ENCODE measurements at places on chromosomes 16 and 17.

GRCh38 chr16:51388516-51388951 lies 237.5 kb upstream of the SALL1 start:
- no peak for DNase-seq

- no peak for DNase-seq
Observed at GRCh38 chr16:19014461-19014860, 30.7 kb downstream of the TMC7 start.

GRCh38 chr16:58094026-58094425 lies 35.2 kb downstream of the CFAP20 start:
- DNase-seq: no peak

- DNase-seq: no peak
Observed at GRCh38 chr16:12268606-12269005, 292.1 kb downstream of the SNX29 start.

GRCh38 chr17:57559226-57559625 lies 185.9 kb downstream of the CCDC182 start:
- DNase-seq: no peak

DNA sequence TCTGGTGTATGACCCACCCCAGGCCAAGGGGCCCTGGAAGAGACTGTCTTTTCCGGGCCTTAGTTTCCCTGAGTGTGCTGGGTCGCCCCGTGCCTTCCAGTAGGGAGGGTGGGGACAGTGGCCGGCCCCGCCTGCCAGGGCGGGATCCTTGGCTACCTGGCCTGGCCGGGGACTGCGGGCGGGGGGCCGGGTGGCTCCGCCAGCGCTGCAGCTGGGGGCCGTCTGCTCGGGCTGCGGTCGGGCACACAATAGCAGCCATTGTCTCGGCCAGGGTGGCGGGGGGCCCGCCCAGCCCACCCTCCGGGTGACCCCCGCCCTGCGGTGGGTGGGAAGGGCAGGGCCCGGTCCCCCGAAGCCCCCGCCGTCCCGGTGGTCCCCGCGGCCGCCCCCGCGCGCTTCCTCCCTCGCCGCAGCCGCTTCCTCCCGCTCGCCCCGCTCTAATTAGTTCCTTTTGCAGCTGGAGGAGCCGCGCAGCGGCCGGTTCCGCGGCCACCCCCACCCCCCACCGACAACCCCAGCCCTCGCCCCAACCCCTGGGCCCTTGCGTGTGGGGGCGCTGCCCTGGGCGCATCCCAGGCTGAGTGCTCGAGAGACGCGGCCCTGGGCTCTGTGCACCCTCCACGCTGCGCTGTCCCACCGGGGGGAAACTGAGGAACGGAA lies 11.6 kb downstream of the GLIS2 start:
- DNase-seq: no peak

GRCh38 chr17:56740481-56740880 lies 93.2 kb downstream of the C17orf67 start:
- no peak for DNase-seq

DNA sequence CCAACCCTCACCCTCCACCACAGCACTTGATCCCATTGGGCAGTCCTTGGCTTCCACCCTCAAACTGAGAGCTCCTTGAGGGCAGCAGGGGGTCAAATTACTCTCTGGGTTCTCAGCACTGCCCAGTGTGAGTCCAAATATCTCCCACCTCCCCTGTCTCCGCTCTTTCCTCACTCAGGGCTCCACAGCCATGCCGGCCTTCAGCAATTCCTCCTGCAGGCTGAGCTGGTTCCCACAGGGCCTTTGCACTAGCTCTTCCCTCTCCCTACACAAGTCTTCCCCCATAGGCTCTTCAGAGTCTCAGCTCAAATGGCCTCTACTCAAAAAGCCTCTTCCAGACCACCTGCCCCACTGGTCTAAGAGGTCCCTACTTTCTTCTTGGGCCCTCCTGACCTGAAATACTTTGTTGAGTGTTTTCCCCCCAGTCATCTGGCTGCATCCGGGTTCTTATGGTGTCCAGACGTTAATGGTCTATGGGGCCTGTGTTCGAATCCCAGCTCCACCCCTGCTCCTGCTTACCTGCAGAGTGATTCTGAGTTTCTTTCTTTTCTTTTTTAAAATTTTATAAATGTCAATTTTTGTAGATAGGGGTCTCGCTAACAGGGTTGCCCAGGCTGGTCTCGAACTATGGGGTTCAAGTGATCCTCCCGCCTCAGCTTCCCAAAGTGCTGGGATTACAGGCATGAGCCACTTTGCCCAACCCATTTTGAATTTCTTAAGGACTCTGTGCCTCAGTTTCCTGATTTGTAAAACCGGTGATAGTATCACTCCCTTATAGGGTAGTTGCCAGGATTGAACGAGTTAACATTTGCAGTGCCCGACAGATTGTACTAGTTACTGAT lies 973 bp upstream of the IL4R start:
- no peak for DNase-seq

GRCh38 chr16:67207249-67208091 lies 8.5 kb downstream of the ELMO3 start:
- no peak for DNase-seq

- peak; percentile 17 for DNase-seq
Observed at GRCh38 chr16:17784073-17784472, 313.3 kb upstream of the XYLT1 start.

- DNase-seq: no peak
Observed at GRCh38 chr16:75267631-75268264, 16.3 kb upstream of the BCAR1 start.

DNA sequence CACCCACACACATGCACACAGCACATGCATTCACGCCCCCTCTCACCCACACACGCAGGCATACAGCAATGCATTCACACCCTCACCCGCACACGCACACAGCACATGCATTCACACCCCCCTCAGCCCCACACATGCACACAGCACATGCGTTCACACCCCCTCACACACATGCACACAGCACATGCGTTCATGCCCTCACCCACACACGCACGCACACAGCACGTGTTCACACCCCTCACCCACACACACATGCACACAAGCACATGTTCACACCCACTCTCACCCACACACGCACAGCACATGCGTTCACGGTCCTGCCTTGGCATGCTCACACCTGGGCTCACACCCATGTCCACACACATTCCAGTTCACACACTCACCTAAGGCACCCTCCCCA lies 64.2 kb downstream of the ENGASE start:
- no peak for DNase-seq

DNA sequence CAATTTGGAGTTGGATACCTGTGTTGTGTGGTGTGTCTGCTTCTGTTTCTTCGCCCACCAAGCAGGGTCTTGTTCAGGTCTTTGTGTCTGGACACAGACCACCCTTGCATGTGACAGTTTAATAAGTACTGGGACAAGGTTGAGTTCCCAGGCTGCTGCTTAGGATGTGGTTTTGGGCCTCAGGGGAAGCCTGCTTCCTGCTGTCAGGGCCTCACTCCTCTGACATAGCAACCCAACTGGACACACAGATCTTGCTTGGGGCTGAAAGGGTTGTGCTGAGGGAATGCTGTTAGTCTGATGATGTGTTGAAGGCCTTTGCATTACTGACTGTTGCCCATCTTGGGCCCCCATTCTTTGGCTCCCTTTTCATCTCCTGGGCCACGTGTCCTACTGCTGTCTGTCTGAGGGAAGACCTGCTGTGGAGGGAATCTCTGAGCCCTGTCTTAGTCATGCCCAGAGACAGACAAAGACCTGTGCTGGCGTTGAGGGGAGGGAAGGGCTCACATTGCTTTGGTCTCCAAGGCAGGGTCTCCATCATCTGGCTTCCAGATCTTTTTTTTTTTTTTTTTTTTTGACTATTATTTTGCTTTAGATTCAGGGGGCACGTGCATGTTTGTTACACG lies 4.7 kb upstream of the TGFB1I1 start:
- DNase-seq: no peak

DNA sequence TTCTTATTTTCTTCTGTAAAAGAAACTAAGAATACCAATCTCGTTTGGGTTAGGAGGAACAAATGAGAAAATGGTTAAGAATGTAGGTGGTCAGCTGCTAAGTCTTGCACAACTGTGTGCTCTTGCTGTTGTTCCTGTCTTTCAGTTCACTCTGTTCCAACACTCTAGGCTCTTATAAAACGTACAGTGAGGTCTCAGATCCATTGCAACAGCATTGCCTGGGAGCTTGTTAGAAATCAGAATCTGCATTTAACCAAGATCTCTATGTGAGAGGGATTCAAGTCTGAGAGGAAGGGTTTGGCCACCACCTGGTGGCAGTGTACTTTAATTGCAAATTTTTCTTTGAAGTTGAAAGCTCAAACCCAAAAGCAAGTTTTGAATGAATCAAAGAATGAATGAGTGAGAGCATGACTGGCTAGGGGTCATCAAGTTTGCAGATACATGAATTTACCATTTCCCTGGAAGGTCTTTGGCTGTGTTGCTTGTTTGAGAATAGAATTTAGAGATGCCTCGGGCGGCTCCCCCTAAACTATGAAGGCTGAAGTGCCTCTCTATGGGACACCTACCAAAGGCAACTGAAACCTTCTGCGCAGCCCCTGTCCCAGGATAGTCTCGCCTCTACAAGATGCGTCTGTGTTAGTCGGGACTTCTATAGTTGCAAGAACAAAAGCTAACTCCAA lies 2.5 kb downstream of the ALOX15B start:
- DNase-seq: peak; percentile 68

DNA sequence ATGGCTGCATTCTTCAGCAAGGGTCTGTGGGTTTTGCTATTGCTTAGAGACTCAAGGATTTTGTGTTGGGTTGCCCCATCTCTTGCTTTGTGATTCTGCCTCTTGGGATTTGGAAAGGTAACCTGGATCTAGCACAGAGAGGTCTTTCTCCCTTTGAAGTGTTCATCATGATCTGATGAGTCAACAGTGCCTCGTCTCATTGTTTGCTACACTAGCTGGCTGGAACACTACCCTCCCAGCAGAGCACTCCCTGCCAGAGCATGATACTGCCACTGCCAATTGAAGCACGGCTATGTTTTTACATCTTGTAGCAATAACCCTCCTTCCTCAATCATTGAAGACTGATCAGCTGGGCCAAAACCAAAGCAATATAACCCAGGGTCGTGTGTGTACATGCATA lies 361.0 kb downstream of the CDH13 start:
- DNase-seq: no peak

DNA sequence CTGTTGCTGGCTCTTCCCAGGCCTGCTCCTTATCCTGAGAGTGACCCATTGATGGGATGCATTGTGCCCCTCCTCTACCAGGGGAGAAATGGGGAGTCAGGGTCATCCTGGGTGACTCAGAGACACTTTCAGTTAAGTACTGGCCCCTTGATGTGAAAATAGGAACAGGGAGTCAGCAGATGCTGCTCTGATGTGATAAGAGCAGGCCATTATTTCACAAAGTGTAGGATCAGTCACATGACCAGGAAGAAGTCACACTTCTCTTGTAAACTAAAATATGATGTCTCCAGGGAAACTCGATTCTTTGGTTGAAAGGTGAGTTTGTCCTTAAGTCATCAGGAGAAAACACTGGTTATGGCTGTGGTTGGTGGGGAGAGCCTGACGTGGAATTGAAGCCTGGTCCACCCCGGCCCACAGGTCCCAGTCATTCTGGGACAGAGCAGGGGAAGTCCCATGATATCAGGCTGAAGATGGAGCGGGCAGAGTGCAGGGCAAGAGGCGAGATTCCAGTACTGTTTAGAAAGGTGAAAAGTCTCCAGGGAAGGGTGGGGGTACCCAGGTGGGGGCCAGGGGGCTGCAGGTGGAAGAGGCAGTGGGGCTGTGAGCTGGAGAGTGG lies 88.6 kb upstream of the NLRP1 start:
- no peak for DNase-seq

GRCh38 chr16:69917739-69918138 lies 33.4 kb upstream of the CLEC18A start:
- DNase-seq: no peak

GRCh38 chr17:40312131-40312731 lies 3.3 kb downstream of the RARA start:
- DNase-seq: no peak

GRCh38 chr16:1135459-1135825 lies 17.5 kb upstream of the CACNA1H start:
- no peak for DNase-seq

DNA sequence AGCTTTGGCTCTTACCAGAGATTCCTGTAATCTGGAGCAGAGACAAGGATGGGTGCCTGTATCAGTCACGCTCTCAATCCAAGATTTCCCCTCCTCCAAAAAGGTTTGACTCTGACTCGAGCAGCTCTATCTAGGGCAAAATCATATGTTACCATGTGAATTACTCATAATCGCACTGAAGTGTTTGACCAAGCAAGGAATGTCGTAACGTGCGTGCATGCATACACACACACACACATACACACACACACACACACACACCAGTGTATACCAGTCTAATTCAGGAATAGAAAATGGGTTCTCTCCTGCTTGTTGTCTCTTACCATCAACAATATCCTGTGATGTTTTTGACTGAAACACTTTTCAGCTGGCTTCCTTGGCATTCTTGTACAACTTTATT lies 835.1 kb downstream of the KCNJ2 start:
- DNase-seq: no peak

DNA sequence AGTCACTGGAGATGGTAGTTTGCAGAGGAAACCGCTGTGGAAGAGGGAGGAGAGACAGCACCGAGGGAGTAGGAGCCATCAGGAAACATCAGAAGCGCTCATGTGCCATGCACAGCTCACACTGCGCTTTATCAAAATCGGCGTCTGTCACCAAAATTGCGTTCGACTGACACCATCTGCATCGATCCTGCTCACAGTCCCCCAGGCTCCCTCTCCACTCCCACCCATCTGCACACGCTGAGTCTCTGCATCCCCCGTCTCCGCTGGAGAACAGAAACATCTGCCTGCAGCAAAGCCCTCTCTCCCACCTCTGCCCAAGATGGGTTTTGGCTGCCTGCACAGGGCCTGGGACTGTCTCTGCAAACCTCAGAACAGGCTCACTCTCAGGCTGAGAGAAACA lies 187.5 kb upstream of the RPL38 start:
- DNase-seq: no peak

DNA sequence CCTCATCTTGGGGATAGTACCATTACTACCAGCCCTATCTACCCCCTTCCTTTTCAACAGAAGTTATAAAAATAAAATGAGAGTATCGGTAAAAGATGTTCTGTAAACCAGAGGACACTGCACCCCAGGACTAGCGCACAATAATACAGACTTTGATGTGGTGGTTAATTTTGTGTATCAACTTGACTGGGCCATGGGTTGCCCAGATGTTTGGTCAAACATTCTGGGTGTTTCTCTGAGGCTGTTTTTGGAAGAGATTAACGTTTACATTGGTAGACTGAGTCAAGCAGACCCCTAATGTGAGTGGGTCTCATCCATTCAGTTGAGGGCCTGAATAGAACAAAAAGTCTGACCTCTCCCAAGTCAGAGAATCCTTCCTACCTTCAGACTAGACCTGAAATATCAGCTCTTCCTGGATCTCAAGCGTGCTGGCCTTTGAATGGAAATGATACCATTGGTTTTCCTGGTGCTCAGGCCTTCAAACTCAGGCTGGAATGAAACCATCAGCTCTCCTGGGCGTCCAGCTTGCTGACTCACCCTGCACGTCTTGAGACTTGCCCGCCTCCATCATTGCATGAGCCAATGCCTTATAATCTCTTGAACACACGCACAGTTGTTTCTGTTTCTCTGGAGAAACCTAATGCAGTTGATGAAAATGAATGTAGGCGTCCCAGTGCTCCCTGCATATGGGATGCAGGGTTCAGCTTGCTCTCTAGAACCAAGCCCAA lies 10.1 kb downstream of the MRM1 start:
- no peak for DNase-seq
